ENCODE measurements at places on chromosomes 2 and 18.

- DNase-seq, result no peak
Measured at GRCh38 chr18:907885-908757, 3.5 kb downstream of the ADCYAP1 start.

DNA sequence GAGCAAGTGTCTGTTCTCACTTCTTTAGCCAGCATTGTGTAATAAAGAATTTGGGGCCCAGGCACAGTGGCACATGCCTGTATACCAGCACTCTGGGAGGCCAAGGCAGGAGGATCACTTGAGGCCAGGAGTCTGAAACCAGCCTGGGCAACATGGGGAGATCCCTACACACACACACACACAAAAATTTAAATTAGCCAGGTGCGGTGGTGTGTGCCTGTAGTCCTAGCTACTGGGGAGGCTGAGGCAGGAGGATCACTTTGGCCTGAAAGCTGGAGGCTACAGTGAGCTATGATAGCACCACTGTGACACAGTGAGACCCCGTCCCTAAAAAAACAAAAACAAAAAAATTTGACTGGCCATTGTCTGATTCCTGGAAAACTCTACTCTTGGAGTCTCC lies 8.3 kb downstream of the REV1 start:
- DNase-seq, result no peak

GRCh38 chr2:147554521-147555107 lies 290.2 kb upstream of the ACVR2A start:
- no peak for DNase-seq

DNA sequence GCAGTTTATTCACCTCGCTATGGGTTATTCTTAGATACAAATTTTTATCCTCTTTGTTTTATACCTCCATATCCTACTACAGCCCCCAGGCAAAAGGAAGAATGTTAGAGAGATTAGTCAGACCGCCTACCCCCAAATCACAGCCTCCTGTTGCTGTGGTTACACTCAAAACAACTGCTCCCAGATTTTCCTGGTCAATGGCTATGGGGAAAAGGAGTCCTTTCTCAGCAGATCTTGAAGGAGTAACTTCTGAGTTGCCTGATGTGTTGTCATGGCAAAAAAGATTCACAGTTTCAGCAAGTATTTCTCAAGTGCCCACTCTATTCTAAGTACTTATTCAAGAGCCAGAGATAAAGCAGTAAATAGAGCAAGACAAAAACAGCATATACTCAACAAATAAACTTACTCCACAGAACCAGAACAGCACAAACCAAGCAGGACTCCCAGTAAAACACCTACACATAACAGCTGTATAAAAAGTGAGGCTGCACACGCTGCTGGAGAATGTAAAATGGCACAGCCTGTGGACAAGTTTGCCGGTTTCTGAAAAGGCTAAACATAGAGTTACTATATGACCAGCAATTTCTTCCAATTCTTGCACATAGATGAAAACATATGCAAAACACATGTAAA lies 104.8 kb downstream of the NOL10 start:
- DNase-seq, result no peak

DNA sequence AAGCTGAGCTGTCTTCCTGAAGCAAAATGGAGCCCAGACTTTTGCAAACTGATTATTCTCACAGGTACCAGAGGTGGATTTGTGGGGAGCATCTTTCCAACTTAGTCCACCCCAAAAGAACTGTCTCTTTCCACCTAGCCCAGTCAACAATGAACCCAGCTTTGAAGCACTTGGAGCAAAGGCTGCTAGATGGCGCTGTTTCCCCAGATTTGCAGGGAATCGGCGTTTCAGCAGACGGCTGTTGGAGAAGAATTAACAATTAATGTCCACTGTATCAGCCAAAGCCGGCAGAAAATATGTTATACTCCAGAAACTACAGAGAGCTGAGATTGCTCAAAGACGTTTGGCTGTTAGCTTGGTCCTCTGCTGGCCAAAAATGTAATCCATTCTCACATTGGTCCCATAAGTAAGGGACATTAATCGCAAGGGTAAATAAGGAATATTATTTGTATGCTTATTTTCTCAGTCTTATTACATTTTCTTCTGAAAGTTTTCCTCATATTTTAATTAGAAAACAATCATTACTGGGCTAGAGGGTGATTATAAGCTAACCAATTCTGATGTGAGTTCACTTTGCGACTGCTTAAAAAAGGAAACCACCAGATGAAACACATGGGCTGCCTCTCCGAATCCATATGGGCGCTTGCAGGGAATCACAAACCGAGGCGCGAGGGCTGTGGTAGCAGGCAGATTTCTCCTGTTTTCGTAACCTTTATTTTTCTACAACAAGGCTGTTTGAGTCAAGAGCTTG lies 423.8 kb upstream of the MEX3C start:
- DNase-seq, result no peak

DNA sequence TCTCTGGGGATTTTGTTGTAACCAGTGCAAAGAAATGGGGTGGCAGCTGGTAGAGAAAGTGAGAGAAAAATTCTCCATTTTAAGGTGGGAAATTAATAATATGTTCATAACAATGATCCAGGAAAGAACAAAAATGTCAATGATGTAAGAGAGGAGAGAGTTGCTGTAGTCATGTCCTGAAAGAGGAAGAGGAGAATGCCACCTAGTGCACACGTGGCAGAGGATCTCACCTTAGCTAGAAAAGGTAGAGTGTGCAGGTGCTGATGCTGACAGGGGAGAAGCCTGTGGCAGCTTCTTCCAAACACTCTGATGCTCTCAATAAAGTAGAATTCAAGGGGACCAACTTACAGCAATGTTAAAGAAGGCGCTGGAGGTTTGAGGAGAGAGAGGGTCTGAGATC lies 282.9 kb upstream of the PKDCC start:
- DNase-seq, result no peak

DNA sequence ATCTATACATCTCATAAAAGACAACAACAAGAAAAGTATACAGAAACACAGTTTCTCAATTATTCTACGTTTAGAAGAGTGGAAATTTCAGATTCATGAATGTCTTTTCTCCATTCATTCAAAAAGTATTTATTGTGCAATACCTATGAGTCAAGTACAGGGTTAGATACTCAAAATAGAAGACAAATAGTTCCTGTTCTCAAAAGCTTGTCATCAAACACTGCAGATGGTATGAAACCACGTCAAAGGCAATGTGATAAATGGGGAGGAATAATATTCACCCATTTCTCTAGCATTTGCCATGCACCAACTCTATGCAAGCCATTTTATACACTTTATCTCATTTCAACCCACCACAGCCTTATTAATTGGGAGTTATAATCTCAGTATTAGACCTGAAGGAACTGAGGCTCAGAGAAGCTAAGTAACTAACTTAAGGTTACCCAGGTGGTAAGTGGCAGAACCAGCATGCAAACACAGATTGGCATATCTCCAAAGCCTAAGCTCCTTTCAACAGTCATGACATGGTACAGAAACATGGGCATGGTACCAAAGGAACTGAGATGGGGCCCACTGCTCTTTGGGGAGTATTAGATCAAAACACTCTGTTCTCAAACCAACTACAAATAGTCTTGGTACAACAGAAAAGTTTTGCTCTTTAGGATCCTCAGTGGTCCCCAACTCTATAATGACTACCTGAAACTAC lies 67.2 kb upstream of the NPAS2 start:
- DNase-seq, result no peak

DNA sequence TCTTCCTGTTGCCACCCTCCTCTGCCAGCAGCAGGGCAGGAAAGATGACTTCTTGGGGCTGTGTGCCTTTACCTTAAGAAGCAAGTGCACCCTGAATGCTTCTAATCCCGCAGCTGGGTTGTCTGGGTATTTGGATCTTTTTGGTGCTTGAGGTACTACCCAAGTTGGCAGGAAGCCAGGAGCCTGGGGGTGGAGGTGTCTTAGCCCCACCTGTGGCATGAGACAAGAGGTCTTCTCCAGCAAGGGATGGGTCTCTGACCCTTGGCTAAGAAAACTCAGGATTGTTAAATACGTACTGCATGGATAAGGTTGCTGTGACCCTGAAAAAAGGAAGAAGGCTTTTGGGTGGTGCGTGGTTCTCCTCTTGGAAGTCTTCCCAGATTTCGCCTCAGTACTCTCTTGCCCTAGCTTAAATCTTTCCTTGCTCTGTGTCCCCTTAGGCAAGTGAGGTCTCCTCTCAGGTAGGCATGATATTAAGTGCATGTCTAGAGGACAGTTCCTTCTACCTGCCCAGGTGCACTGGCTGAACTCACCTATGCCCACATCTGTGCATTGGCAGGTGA lies 4.3 kb downstream of the HPCAL1 start:
- no peak for DNase-seq

DNA sequence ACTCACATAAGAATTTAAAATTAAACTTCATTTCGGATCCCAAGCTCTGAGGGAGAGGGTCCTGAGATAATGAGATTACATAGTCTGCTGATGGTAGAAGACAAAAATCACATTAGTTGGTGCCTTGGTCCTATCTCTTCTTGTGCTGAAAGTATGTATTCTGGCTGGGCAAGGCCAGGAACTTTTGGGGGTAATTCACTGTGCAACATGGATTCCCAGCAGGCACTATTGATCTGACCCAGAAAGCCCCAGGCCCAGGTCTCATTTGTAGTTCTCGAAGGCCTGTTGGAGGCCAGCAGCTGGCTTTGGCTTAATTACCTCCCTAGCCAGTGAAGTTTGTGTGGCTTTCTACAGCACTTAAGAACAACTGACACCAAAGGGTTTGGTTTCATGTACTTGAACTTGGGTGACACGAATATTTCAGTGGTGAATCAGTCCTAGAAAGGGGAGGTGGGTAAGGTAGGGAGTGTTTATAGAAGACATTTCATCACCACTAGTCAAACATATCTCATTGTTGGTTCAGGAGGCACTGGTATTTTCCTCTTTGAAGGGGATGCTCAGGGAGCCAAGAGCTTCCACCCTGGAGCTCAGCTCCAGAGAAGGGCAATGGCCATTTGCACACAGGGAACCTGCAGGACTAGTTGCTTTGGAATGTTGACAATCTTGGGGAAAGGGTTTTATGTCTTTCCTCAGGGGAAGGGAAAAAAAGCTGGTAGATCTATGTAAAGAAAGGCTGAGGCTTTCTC lies 217.8 kb downstream of the OSR1 start:
- DNase-seq, result no peak

- DNase-seq, result no peak
Measured at GRCh38 chr2:501667-502066, 175.5 kb downstream of the TMEM18 start.

GRCh38 chr18:45891806-45892205 lies 66.3 kb downstream of the SIGLEC15 start:
- DNase-seq, result no peak

DNA sequence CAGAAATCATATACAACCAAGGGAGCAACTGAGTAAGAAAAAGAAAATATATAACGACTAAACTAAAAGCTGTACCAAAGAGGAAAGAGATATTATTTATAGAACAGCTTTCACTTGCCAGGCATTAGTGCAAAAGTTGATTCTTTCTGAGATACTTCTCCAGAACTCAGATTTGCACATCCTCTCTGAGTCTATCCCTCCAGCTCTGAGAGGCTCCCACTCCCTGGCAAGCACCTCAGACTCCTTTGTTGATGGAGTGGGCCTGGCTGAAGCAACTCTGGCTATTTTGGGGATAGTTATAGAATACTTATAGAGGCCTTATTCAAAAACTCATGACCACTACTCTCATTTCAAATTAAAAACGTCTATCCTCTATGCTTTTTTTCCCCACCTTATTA lies 501.6 kb upstream of the TNP1 start:
- no peak for DNase-seq

DNA sequence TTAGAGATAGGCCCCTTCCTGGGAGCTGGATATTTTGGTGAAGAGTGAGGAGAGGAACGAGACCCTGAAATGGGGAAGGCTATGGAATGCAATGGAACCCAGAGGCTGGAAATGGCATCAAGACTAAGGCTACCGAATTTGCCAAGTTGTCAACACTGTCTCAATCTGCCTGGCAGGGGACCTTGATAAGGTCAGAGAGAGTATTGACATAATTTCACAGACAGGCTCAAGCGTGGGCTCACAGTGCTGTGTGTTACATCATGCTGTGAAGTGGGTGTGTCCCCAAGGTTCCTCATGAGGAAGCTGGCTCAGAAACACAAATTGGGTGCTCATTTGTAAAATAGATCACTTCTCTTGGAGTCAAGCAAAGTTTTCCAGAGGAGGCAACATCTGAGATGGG lies 51.8 kb upstream of the CYRIA start:
- no peak for DNase-seq

DNA sequence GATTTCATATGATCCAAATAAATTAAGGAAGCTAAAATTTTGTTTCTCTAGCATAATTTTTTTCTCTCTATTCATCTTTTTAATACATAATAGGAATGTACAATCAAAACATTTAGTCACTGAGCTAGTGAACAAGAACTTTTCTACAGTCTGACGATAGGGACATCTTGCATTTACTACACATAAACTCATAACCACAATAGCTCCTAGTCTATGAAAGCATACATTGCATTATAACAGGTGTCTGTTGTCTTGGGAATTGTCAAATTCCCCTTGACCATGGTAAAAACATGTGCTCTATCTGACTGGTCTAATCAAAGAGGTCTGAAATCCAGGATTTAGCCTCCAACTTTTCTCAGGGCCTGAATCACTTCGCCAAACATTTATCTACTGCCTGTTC lies 144.8 kb downstream of the FAM124B start:
- DNase-seq, result no peak

GRCh38 chr18:67468038-67468437 lies 48.5 kb downstream of the DSEL start:
- DNase-seq, result no peak

- no peak for DNase-seq
Measured at GRCh38 chr2:205682971-205683501, 735 bp downstream of the NRP2 start.

DNA sequence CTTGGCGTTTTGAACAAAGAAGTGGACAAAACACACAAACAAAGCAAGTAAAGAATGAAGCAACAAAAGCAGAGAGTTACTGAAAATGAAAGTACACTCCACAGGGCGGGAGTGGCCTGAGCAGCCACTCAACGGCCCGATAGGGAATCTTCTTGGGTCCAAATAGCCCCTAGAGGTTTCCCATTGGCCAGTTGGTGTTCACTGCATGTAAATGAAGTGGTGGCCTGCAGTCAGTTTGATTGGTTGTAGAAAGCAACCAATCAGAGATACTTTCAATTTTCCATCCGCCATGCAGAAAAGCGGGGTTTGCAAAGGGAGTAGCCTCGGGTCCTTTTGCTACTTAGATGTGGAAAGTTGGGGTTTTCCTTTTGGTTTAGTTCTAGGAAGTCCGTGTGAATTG lies 31.6 kb downstream of the CYBRD1 start:
- no peak for DNase-seq

DNA sequence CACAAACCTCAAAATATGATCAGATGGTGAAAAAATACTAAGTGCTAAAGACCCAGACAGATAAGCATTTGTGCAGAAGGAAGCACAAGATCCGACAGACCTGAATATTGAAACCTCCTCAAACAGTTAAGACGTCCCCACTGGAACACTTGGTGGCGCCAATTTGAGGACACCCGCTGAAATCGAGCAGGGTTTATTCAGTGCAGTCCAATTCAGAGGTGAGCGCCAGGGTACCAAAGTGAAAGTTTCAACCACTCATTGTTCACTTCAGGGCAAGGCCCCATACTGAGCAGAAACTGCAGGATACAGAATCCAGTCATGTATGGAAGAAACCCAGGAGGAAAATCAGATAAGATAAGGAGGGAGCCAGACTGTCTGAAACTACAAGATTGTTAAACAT lies 417.6 kb downstream of the LRRTM4 start:
- DNase-seq, result no peak

GRCh38 chr2:17995593-17995992 lies 117.1 kb downstream of the KCNS3 start:
- no peak for DNase-seq
